ENCODE measurements at places on chromosomes 16 and 17. TPM values are rescaled to one million over a fixed set of nuclear protein-coding genes. Genes with fewer than 3 reads are reported as not detected.

DNA sequence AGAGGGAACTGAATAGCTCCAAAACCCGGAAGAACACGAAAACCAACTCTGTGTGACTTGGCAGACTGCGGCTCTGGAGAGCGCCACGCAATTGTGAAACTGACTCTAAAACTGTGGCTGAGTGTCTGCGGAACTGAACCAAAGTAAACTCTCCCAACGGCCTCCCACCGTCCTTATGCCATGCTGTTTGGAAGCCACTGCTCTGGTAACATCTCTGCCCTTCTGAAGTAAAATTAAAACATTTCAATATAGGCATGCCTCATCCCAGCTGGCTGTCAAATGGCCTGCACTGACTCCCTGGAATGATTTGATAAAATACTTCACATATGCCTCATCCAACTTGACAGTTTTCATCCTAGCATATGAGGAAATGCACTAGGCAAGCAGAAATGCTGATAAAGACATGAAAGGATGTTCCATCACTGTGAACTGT is 70.2 kb downstream of the PARN start:
- DNase-seq = peak; percentile 38
- H3K4me1 ChIP-seq = peaks cover 61% of the 10 kb centered on the region
- no peaks in the 10 kb centered on the region for H3K27me3 ChIP-seq
- H3K36me3 ChIP-seq = no peaks in the 10 kb centered on the region
- H3K27ac ChIP-seq = peak overlapping the region; percentile 86

DNA sequence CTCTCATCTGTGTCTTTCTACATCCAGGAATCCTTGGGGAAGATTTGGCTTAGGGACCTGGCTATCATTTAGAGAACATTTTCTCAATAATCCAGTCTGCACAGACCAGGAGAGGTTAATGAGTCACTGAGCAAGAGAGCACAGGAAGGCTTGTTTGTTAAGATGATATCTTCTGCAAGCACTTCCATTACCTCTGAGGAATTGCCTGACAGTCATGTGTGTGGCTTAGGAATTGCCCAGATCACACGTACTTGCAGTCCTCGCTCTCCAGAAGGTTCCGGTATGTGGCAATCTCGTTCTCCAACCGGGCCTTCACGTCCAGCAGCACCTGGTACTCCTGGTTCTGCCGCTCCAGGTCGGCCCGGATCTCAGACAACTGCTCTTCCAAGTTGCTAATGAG is 3.3 kb downstream of the KRT37 start:
- H3K4me3 ChIP-seq = no peak overlapping the region
- H3K27ac ChIP-seq = no peak overlapping the region
- H3K36me3 ChIP-seq = no peaks in the 10 kb centered on the region
- no peak for DNase-seq
- no peaks in the 10 kb centered on the region for H3K27me3 ChIP-seq
- H3K4me1 ChIP-seq = no peaks in the 10 kb centered on the region

C16orf96 gene
- 0.09 TPM for total RNA-seq

DNA sequence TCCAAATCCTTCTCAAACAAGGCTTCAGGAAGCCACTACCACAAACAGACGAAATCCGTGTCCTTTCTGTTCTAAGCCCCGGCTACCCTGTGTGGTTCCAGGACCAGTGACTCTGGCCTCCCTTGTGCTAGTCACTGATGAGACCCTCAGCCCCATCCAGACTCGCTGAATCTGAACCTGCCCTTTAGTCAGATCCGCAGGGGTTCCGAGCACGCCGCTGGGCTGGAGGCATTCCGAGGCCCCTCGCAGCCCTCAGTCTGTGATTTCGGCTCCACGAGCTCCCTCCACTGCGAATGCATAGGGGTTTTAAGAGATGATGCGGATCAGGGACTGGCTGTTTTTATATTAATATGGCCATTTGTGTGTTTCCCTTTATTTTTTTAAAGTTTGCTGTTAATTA is 292.7 kb downstream of the IRF8 start:
- H3K27ac ChIP-seq = no peak overlapping the region
- H3K4me3 ChIP-seq = no peak overlapping the region
- H3K27me3 ChIP-seq = no peaks in the 10 kb centered on the region
- DNase-seq = no peak
- H3K36me3 ChIP-seq = no peaks in the 10 kb centered on the region

All from liver (tissue), 10 donors.